GM13976 (cell line): ENCODE measurements at places on chromosomes 1 and 21.

GRCh38 chr1:207259391-207259790, 62.1 kb upstream of the CD55 start:
- DNase-seq = no peak

- no peak for DNase-seq
Measured at GRCh38 chr1:10399444-10399941, 629 bp downstream of the PGD start.

DNA sequence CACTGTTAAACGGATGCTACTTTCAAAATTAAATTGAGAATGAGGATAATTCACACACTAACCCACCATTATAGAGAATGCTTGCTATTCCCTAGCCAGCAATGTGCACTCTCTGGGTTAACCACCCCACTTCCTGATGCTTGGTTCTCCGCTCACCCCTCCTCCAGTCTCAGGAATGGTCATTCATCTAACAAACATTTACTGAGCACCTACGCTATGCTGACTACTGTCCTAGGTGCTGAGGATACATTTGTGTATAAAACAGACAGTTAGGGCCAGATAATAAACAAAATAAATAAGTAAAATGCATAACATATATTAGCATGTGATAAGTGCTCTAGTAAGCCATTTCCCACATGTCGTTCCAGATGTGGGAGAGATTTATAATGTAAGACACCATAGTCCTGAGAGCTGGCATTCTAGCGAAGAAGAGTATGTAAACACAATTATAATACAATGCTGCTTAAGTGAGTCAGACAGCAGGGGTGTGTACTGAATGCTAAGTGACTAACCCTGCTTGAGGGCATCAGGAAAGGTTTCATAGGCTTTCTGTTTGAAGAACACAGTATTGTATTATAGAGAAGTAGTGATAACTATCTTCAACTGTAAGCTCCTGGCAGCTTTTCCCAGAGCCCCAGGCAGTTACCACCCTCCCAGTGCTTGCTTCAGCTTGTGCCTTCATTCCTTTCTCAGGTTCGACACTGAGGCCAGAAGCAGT, 126.7 kb upstream of the CACHD1 start:
- DNase-seq = no peak

DNA sequence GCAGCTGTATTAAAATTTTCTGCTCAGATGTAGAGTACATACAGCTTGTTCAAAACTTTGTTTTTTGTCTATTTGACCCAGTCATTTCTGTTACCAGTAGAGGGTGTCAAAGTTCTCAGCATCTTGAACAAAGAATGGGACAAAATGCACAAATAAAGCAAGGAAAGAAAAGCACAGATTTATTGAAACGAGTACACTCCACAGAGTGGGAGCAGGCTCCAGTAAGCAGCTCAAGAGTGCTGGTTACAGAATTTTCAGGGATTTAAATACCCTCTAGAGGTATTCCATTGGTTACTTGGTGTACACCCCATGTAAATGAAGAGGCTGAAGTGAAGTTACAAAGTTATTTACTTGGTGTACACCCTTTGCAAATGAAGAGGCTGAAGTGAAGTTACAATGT, 8.9 kb upstream of the PRMT6 start:
- no peak for DNase-seq

DNA sequence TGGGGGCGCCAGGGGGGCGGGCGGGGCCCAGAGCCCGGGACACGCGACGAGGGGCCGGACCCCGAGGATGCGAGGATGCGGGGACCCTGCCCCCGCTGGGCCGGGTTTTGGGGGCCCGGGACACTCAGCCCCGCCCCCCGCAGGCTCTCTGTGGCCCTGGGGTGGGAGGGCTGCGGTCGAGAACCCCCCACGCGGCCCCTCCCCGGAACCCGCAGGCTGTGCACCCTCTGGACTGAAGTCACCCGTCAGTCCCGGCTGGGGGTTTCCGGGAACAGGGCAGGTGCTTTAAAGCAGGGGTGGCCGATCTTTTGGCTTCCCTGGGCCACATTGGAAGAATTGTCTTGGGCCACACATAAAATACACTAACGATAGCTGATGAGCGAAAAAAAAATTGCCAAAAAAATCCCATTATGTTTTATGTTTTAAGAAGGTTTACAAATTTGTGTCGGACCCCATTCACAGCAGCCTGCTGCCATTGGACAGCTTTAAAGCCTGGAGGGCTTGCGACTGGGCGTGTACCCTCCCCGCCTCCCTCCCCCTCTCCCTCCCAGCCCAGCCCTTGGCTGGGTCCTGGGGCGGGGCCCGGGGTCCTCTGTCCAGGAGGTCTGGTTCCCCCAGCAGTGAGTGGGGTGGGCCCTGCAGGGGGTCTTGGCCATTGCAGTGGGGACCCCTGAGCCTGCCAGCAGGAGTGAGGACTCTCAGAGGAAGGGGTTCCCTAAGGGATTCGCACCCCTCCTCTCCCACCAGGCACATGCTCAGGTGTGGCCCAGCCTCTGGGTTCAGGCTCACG, 21.6 kb upstream of the C1orf159 start:
- DNase-seq = peak; percentile 93

- no peak for DNase-seq
Measured at GRCh38 chr1:230747127-230747730, at the start of gene CAPN9. Gene CAPN9 (plus strand): TSS chr1:230747388. CDS start chr1:230747497, 109 bp downstream.

GRCh38 chr1:174204697-174205308, 45.5 kb downstream of the RABGAP1L start:
- no peak for DNase-seq

DNA sequence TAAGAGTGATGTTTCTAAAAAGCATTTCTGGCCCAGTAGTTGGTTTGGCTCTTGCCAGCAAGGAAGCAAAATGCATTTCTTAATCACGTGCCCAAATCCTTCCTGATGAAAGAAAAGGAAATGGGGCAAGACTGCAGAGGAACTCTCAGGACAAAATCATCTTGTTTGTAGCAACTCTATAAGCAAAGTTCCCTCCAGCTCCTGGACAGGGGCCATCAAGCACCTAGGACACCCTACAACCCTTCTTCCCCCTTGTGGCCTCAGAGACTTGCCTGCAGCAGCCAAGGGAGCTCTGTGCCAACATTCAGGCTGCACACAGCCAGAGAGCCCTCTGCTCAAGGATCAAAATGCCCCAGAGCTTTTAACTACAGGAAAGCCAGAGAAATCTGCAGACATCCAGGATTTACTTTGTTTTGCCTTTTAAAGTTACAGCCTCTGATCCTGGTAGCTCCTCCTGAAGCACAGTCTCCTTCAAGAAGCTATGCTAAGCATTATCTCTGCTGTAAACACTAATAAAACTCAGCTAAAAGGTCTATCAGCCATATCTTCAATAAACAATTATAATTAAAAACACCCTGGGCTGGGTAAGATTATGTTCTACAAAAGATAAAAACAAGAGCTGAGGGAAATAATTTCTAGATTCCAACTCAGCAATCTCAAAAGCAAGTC, 105.0 kb downstream of the KIAA0319L start:
- DNase-seq = no peak

DNA sequence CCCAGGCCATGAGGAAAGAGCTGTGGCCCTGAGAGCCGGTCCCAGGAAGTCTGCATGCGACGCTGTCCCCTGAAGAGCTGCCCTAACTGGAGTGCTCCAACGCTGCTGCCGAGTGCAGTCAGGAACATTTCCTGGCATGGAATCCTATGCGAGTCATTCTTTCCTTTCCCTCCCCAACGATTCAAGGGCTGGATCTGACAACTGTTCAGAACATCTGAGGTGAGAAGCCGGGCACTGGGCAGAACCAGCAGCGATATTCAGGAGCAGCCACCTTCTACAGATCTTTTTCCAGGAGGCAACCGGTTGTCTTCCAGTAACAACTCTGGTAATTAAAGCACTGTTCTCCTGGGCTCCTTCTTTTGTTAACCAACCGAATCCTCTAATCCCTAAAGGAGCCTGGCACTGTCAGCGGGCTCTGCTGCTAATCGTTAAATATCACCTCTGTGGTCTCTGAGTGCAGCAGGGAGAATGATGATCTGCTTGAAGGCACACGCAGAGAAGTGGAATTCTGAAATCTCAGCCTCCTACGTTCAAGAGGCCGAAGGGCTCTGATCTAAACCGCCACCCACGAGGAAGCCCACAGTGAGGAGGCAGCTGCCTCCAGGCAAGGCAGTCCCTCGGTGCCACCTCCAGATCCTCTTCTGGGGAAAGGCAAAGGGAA, 55.8 kb downstream of the SLC45A1 start:
- DNase-seq = no peak

DNA sequence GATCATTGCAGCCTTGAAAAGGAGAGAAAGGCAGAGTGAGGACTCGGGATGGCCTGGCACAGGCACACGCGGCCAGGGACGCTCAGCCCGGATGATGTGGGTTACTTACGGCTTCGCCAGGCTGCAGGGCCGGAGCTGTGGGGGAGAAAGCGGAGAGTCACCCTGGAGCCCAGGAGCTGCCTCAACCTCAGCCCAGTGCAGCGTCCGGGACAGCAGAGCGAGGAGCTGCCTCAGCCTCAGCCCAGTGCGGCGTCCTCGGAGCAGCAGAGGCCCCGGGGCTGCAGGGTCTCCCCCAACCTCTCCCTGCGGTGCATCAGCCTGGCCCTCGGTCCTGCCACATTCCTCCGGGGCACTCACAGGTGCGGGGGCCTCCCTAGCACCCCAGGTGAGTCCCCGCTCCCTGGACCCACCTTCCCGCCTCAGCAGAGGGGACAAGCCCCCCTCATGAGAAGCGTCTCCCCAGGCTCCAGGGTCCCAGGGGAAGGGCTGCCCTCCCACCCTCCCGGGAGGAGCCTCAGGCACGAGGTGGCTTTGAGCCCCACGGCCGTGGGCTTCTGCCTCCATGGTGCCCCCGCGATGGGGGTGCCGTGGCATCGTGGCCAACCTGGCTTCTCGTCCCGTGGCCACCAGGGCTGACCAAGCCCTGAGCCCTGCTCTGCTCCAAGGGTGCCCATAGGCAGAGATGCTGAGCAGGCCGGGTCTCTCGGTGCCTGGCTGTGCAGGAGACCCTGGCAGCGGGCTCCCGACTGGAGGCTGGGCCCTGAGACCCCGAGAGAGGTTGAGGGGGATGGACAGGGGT, 10.5 kb upstream of the RNF223 start:
- no peak for DNase-seq

DNA sequence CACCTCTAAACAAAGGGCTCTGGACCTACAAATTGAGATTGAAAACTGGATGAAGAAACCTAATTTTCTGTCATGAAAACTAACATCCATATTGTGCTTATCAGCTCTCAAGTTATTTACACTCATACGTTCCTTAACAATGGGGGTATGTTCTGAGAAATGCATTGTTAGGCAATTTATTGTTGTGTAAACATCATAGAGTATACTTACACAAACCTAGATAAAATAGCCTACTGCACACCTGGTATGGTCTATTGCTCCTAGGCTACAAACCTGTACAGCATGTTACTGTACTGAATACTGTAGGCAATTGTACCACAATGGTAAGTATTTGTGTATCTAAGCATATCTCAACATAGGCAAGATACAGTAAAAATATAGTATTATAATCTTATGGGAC, 191.4 kb downstream of the TM2D1 start:
- DNase-seq = no peak

DNA sequence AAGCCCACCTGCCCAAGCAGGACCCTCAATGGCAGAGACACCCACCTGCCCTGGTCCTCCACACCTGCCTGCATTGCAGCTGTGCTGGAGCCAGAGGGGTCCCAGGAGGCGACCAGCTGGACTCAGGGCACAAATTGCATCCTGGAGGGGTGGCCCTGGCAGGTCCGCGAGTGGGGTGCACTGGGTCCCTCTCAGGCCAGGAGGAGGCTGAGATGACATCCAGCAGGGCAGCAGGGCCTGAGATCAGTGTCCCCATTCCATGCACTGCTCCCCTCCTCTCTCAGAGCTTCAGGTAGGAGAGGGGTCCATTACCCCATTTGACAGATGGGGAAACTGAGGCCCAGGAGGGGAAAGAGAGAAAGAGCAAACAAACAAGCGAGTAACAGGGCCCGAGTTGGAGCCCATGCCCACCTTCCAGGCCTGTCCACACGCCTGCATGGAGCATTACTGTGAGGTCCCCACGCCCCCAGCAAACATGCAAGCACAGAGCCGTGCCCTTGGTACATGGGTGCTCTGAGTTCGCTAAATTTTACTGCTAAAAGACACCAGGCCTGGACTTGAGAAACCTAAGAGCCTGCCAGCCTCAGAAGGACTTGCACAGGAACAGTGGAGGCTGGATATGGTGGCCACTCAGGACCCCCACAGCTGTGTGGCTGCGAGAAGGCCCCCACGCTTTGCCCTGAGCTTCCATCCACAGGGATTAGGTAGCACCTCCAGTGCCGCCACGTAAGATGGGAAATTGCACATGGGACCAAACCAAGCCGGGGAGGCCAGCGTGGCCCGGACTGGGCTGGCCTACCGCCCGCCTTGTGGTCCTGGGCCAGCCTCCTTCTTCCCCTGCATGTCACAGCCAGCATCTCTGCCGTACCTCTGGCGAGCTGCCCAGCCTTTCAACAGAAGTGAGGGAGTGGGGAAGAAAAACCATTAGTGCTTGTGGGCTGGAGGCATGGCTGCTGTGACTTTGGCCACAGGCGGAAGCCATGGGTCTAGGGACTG, 7.4 kb downstream of the WNT3A start:
- DNase-seq = peak; percentile 36

- no peak for DNase-seq
Measured at GRCh38 chr1:223233019-223233409, 90.0 kb upstream of the TLR5 start.

DNA sequence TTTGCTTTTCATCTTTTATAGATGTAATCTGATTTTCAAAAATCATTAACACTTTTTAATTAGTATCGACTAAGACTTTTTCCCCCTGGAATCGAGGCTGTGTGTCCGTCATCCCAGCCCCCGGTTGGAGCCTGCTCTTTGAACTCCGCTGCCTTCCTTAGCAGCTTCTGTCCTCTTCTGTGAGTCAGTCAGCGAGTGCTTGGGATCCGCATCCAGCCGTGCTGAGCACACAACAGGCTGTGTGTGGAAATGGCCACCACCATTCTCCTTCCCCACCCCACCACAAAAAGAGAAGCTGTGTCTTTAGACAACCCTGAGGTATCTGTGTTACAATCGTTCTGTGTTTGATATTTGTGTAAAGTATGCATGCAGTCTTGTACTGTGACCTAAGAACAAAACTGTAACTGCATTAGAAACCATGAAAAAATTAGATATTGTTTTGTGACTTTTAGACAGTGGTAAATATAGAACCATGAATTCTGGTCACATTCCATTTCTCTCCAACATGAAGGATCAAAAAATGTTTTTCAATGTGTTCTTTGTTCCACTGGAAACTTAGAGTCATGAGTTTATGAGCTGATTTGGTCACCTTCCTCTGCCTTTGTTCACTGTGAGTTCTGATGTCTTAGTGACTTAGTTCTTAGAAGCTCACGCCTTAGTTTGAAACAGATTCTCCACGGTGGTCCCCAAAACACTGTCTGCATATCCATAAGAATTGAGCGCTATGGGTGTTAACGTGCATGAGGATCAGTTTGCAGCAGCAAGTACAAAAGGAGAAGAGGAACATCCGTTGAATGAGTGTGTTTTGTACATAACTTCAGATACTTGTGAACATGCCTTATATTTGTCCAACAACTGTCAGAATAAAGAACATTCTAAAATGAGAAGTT, 64.7 kb downstream of the VPS26C start:
- DNase-seq = no peak

DNA sequence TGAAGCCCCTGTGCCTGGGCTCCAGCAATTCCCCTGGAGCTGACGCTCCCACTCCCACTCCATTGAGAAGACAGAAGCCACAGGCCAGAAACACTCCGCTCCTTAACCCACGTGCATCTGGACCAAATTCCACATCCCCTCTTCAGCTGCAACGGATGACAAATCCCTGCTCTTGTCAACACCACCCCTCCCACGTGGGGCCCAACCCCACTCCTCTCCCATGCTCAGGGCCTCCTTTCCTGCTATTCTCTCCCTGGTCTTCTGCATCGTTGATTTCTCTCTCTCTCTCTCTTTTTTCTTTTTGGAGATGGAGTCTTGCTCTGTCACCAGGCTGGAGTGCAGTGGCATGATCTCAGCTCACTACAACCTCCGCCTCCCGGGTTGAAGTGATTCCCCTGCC, 18.3 kb downstream of the CA6 start:
- no peak for DNase-seq

- no peak for DNase-seq
Measured at GRCh38 chr1:228058172-228058948, 24.1 kb upstream of the ARF1 start.
